ENCODE measurements at places on chromosomes 2 and 18.
A peak's percentile ranks its signal among the peaks of the same experiment; 100 is the strongest.

DNA sequence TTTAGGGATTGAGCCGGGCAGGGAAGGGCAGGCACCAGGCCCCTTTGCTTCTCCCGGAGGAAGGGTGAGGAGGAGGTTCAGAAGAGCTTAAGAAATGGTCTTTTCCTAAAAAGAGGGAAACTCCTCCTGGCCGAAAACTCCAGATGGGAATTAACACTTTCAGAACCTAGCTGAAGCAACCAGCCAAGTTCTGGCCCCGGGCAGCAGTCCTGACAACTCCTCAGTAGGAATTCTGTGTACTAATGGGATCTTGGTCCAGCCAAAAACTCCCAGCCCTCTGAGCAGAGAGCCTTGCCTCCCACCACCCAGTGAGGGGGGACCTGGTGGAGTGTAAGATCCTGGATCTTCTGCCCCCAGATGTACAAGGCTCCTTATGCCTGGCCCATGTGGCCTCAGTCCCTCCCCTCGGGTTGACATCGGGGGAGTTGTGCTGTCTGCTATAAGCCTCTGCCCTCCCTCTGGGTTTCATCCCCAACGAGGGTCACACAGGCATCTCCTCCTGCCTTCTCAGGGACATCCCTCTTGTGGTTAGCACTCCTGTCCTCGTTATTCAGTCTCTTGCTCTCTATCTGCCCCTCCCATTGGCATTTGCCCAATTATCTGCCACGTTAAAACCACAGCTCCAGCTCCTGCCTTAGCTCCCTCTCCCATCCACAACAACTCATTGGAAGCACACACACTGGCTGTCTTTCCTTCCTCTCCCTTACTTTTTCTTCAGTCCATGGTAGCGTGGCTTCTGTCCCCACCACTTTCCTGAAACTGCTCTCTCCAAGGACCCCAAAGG, 184.6 kb downstream of the CYP26B1 start:
- H3K27ac ChIP-seq = no peak overlapping the region
- no peak overlapping the region for H3K4me3 ChIP-seq
- no peaks in the 10 kb centered on the region for H3K27me3 ChIP-seq
- no peaks in the 10 kb centered on the region for H3K36me3 ChIP-seq

DNA sequence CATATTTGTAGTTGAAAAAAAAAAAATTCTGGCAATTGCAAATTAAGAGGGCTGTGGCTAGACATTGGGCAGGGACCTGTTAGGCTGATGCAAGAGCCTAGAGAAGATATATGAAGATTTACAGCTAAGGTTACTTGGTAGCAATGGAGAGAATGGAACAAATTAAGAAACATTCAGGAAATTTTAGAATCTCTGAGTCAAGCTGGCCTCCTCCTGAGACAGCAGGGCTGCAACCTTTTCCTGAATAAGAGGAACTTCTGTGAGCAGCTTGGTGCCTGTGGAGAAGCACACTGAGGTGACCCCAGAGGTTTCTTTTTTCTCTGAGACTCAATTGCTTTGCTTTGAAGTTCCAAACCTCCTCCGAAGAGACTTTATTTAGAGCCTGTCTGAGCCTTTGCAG, 118.6 kb upstream of the LRATD1 start:
- DNase-seq = no peak
- no peak overlapping the region for H3K4me3 ChIP-seq
- no peaks in the 10 kb centered on the region for H3K27me3 ChIP-seq
- no peak overlapping the region for H3K27ac ChIP-seq
- no peaks in the 10 kb centered on the region for H3K36me3 ChIP-seq
- no peaks in the 10 kb centered on the region for H3K4me1 ChIP-seq

- H3K27me3 ChIP-seq = no peaks in the 10 kb centered on the region
- DNase-seq = no peak
- H3K4me1 ChIP-seq = no peaks in the 10 kb centered on the region
- H3K36me3 ChIP-seq = no peaks in the 10 kb centered on the region
Observed at GRCh38 chr18:70219688-70220087, 14.2 kb upstream of the RTTN start.

- H3K27ac ChIP-seq = no peak overlapping the region
- peaks cover 2% of the 10 kb centered on the region for H3K36me3 ChIP-seq
- H3K27me3 ChIP-seq = no peaks in the 10 kb centered on the region
Observed at GRCh38 chr18:49082714-49083688, 132.2 kb upstream of the SMAD7 start.

DNA sequence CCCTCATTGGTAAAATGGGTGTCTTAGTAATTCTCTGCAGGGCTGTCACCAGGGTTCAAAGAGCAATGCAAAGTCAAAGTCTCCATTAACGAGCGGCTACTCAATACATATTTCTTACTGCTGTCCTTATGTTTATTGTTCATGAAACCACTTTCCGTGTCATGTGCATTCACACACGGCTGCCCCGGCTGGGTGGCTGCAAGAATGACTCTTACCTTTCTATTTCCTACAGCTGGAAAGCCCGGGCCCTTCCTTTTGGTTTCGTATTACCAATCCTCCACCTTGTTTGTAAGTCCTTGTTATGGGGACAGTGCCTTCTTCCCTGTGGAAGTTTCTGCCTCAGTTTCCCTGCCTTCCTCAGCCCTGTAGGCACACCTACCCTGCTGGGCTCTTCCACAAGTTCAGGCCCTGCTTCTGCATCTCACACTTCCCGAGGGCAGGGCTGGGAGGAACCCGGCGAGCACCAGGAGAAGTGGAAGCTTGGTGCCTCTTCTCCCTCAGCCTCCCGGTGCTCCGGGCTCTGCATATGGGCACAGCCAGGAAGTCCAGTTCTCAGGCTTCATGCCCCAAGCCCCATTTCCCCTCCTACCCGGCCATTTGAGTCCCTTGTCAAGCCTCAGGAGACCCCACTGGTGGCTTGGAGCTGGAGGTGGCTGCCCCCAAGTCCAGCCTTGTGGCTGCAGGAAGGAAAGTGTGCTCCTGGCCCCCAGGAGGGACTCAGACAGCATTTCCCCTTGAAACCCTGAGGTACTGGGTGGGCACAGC, 18.7 kb upstream of the ACKR3 start:
- H3K4me3 ChIP-seq = no peak overlapping the region
- DNase-seq = no peak
- H3K36me3 ChIP-seq = no peaks in the 10 kb centered on the region
- H3K27ac ChIP-seq = no peak overlapping the region

DNA sequence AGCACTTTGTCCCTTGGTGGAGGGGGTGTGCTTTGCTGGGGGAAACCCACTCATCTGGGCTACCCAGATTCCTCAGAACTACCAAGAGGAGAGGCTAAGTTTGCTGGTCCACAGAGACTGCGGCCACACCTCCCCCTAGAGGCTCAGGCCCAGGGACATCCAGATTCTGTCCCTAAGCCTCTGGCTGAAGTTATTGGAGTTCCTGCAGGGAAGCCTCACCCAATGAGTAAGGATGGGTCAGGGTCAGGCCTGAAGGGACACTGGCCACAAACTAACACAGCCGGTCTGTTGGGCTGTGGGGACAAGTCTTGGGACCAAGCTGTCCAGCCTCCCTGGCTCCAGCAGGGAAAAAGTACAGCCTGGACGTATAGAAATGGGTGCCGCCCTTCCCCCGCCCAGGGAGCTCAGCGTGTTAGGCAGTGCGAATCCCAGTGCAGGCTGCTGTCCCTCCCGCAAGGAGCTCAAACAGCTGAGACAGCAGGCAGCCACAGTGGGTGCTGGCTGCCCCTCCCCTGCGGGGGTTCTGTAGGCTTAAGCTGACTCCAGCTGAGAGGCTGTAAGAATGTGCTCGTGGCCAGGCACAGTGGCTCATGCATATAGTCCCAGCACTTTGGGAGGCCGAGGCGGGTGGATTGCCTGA, 86.9 kb upstream of the ARL5A start:
- no peaks in the 10 kb centered on the region for H3K36me3 ChIP-seq
- DNase-seq = no peak
- H3K27me3 ChIP-seq = no peaks in the 10 kb centered on the region
- no peak overlapping the region for H3K4me3 ChIP-seq
- H3K4me1 ChIP-seq = no peaks in the 10 kb centered on the region
- H3K27ac ChIP-seq = no peak overlapping the region

GRCh38 chr2:39119732-39120520, 925 bp downstream of the SOS1 start:
- H3K4me1 ChIP-seq = peaks cover 3% of the 10 kb centered on the region
- DNase-seq = peak; percentile 73
- H3K36me3 ChIP-seq = no peaks in the 10 kb centered on the region

GRCh38 chr2:228675646-228676045, 494.2 kb upstream of the SPHKAP start:
- no peaks in the 10 kb centered on the region for H3K27me3 ChIP-seq
- H3K36me3 ChIP-seq = no peaks in the 10 kb centered on the region
- H3K27ac ChIP-seq = no peak overlapping the region

- H3K4me3 ChIP-seq = no peak overlapping the region
- DNase-seq = peak; percentile 64
- no peaks in the 10 kb centered on the region for H3K27me3 ChIP-seq
- no peak overlapping the region for H3K27ac ChIP-seq
Observed at GRCh38 chr2:174326161-174327020, 8.4 kb upstream of the SP9 start.

- no peaks in the 10 kb centered on the region for H3K4me1 ChIP-seq
- no peaks in the 10 kb centered on the region for H3K27me3 ChIP-seq
- DNase-seq = no peak
- no peak overlapping the region for H3K4me3 ChIP-seq
- H3K36me3 ChIP-seq = no peaks in the 10 kb centered on the region
- no peak overlapping the region for H3K27ac ChIP-seq
Observed at GRCh38 chr2:149894226-149894625, 306.7 kb upstream of the MMADHC start.

GRCh38 chr2:2083113-2083758, 247.8 kb downstream of the MYT1L start:
- H3K36me3 ChIP-seq = no peaks in the 10 kb centered on the region
- peaks cover 2% of the 10 kb centered on the region for H3K27me3 ChIP-seq
- H3K27ac ChIP-seq = no peak overlapping the region
- no peaks in the 10 kb centered on the region for H3K4me1 ChIP-seq
- no peak for DNase-seq

DNA sequence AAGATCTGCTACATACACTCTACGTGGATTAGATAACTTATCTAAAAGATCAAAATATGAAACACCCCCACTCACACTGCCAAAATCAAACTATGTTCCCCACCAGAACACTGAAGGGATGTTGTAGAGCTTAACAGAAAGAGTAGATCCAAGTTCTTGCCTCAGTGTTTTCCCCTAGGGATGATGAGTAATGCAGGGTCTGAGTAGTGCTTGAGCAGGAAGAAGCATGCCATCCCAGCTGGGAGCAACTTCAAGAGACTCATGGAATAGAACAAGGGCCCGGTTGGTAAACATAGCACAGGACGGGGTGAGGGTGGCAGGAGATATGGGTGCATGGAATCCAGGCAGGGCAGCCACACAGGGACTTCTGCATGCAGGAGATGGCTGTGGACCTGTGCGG, 74.3 kb downstream of the SNTG2 start:
- H3K4me1 ChIP-seq = no peaks in the 10 kb centered on the region
- no peak overlapping the region for H3K27ac ChIP-seq
- H3K36me3 ChIP-seq = no peaks in the 10 kb centered on the region
- H3K27me3 ChIP-seq = no peaks in the 10 kb centered on the region
- no peak overlapping the region for H3K4me3 ChIP-seq
- no peak for DNase-seq

DNA sequence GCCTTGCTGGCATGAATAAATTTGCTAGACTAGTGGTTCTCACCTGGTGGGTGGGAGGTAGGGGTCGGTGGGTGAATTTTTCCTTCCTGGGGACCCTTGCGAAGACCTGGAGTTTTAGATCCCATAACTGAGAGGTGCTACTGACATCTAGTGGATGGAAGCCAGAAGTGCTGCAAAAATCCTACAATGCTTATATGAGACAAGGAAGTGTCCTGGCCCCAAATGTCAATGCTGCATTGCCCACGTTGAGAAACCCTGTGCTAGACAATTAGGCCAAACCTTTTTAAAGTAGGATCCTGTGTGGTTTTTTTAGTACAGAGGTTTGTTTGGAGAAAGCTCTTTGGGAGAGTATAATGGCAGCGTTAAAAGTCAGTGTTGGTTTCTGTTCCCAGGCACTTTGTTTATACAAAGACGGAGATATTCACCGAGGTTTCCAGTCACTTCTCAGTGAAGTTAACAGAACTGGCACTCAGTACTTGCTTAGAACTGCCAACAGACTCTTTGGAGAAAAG, 9.6 kb downstream of the SERPINB8 start:
- DNase-seq = no peak
- H3K27me3 ChIP-seq = no peaks in the 10 kb centered on the region
- H3K36me3 ChIP-seq = no peaks in the 10 kb centered on the region
- H3K27ac ChIP-seq = peak overlapping the region; percentile 76

- H3K36me3 ChIP-seq = no peaks in the 10 kb centered on the region
- no peaks in the 10 kb centered on the region for H3K4me1 ChIP-seq
- no peak for DNase-seq
- H3K4me3 ChIP-seq = no peak overlapping the region
- H3K27me3 ChIP-seq = no peaks in the 10 kb centered on the region
Observed at GRCh38 chr2:188835821-188836220, 138.4 kb upstream of the COL3A1 start.

- no peaks in the 10 kb centered on the region for H3K27me3 ChIP-seq
- H3K27ac ChIP-seq = no peak overlapping the region
- H3K4me1 ChIP-seq = no peaks in the 10 kb centered on the region
Observed at GRCh38 chr2:205539603-205540002, 142.7 kb upstream of the NRP2 start.

DNA sequence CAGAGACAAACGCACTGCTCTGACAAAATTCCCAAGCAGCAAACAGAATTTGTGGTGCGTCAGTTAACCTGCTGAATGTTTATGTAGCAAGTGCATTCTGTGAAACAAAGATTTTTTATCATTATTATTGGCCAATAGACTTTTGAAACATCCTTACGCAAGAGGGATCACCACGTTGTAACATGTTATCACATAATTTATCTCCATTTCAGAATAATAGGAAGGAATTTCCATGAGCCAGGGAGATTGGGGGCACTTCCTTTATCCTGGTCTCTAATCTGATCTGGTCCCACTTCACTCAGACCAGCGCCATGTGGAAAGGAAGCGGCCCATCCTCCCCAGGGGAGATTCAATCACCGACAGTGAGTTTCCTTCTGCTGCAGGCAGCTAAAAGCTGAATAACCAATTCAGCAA, 166.1 kb downstream of the PID1 start:
- DNase-seq = no peak
- no peak overlapping the region for H3K4me3 ChIP-seq
- H3K27ac ChIP-seq = no peak overlapping the region
- no peaks in the 10 kb centered on the region for H3K36me3 ChIP-seq
- H3K27me3 ChIP-seq = no peaks in the 10 kb centered on the region

DNA sequence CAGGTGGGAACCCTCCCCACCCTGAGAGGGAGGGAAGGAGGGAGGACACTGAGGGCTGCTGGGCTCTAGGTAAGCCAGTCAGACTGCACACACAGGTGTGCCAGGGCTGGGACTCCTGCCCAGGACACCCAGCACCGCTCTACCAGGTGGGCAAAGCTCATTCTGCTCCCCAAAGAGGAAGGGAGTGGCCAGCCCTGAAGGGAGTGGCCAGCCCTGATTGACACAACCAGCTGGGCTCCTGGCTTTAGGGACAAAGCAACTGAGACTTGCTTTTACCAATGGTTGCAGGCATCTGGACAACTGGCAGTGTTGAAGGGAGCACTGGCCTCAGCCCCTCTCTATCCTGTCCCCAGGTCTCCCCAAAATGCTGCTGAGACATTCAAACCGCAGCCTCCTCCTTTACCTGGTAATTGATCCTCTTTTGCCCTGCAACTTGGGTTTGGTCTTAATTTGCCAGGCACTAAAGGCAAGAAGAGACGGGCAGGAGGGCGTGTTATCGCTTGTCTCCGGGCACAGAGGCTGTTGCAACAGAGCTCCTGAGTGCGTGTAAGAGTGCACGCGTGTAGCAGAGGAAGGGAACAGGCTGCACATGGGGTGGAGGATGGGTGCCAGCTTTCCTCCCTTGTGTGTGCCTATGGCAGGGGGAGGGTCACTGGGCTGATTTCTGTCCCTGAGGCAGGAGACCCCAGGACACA, 14.5 kb upstream of the FOSL2 start:
- no peak for DNase-seq
- no peak overlapping the region for H3K4me3 ChIP-seq
- H3K36me3 ChIP-seq = no peaks in the 10 kb centered on the region
- H3K27me3 ChIP-seq = no peaks in the 10 kb centered on the region
- H3K27ac ChIP-seq = no peak overlapping the region

Measured in aorta (tissue), 5 donors.